AG09319 (cell line): ENCODE measurements at places on chromosomes 5 and 9.

DNA sequence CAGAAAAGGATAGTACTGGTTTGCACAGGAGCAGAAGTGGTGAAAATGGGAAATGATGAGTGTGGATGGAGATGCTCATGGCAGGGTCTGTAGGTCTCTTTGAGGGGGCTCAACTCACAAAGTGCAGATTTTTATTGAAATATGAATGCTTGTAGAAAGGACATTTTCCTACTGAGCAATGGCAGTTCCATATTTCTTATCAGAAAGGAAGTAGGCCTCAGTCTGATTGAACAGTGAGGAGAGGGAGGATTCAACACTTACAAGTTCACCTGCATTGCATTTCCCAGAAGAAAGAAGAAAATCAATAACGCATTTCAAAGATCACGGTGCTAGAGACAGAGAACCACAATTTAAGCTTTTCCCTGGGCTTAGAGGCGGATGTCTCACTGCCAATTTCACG lies 49.2 kb downstream of the ANXA2R start:
- DNase-seq: no peak

- DNase-seq: no peak
These were observed 240.4 kb downstream of the IRX2 start for GRCh38 chr5:2511126-2511525.

DNA sequence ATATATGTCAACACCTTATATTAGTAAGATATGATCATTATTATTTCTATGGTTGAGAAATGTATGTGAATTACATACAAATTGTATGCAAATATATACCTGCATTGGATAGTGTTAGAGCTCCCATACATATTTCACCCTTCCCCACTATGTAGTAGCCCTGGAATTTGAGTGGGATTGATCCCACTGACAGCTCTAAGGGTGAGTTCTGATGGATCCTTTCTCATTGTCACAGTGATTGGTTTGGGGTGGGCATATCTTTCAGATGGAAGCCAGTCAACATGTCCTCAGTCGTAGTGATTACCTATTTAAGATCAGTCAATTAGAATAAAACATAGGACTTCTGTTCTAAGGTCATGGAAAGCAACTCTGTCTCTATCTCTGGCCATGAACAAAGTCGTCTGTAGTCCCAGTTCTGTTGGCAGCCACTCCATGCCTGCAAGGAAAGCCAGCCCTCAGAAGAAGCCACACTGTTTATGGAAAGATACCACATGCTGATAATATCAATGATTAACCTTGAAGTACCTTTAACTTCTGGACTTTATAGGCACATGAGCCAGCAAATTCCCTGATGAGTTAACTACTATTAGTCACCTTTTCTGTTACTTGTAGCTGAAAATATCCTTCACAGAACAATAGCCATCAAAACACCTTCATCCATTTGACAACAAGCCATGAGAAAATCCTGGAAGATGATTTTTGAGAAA lies 5.1 kb upstream of the CCDC192 start:
- DNase-seq: no peak

DNA sequence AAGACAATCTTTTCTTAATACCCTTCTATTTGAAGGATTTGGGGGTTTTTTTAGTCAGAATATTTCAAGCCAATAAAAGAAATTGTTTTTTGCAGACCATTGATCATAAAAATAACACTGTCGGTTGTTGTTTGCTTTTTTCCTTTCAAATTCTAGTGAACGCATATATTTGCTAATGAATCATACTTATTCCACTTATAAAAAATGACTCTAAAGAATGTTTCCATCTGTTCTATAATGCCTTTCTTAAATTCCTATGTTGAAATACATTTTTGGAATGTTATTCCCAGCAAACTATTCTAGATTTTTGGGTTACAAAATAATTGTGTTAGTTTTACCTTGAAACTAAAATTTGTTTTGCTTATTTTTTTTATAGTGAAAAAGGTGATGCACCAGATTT lies 32.2 kb downstream of the CWC27 start:
- DNase-seq: no peak

GRCh38 chr5:7876867-7877266 lies 7.9 kb downstream of the MTRR start:
- no peak for DNase-seq

- DNase-seq: no peak
These were observed 352.7 kb downstream of the MLLT3 start for GRCh38 chr9:20269620-20270019.

- no peak for DNase-seq
These were observed 263.8 kb downstream of the FBXL7 start for GRCh38 chr5:15763754-15764153.

DNA sequence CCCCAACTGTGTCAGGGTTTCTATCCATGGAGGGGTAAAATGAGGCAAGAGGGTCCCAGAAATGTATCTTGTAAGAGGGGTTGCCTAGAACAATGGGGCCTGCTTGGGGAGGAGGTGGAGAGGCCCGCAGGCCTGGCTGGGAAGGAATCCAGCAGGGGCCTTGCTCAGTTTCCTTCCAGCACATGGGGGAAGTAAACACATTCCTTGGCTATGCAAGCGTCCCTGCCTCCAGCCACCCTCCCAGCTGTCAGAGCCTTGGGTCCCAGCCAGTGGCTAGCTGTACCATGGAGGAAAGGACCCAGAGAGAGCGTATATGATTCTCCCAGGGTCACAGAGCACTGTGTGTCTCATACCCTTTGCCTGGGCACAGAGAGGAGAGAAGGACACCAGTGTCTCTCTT lies 71.1 kb upstream of the IL17B start:
- DNase-seq: no peak

- no peak for DNase-seq
These were observed 330.7 kb upstream of the ADAMTSL1 start for GRCh38 chr9:18143073-18143745.

- DNase-seq: no peak
These were observed 38.6 kb downstream of the B4GALT1 start for GRCh38 chr9:33128570-33128969.

DNA sequence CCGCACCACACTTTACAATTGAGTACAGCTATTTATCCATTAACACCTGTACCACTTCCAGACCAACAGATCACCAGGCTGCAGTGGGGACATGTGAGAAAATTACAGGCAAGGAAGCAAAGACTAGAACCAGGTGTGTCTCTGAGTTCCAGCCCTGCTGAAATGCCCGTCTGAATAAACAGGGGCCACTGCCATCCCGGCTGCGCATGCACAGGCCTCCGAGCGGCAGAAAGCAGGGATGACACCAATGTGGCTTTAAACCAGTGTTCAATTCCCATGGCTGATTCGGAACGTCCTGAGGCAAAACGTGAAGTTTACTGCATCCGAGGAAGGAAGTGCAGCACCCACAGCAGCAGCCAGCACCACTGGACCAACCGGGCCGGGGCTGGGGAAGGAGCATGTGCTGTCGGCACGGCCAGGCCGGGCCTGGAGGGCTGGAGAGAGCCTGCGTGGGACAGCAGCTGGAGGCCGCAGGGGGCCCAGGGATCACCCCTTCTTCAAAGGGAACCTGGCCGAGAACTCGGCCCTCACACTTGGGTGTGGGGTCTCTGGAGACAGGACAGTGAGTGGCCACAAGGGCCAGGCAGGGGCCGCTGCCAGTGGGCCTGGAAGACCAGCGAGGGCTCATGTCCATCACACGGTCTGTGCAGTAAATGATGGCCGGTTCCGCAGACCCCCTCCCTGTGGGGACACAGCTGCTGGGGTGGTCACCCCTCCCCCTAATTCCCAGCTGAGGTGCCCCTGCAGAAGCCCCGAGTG lies 33.0 kb upstream of the SLC12A7 start:
- no peak for DNase-seq
